ENCODE measurements at places on chromosomes 3 and 15. TPM values are rescaled to one million over a fixed set of nuclear protein-coding genes. Genes with fewer than 3 reads are reported as not detected.

DNA sequence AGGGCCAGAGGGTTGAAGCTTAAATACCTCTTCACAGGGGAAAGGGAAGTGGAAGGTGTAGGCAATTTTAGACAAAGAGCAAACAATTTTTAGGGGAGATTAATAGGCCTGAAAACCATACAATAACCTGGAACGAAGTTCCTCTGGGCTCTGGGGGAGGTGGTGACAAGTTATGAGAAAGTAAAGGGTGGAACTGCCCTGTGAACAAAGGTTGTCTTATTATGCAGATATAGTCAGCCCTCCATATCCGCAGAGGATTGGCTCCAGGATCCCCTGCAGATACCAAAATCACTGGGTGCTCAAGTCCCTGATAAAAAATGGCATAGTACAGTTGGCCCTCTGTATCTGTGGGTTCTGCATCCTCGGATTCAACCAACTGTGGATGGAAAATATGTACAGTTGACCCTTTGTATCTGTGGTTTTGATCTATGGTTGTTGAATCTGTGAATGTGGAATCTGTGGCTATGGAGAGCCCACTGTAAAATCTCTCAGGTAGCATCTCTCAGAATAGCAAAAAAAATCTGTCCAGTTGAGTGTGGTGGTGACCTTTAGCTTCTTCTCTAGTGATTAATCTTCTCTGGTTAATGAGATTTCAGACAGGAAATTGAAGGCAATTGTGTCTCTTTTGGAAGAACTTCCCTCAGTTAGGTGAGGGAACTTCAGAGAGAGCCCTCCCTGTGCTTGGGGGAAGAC lies 40.2 kb downstream of the CLEC3B start:
- no peak overlapping the region for H3K4me3 ChIP-seq
- peaks cover 12% of the 10 kb centered on the region for H3K4me1 ChIP-seq
- DNase-seq, result no peak
- no peaks in the 10 kb centered on the region for H3K27me3 ChIP-seq

- no peak overlapping the region for H3K27ac ChIP-seq
- H3K4me1 ChIP-seq, result no peaks in the 10 kb centered on the region
- no peaks in the 10 kb centered on the region for H3K36me3 ChIP-seq
- H3K4me3 ChIP-seq, result no peak overlapping the region
- H3K27me3 ChIP-seq, result no peaks in the 10 kb centered on the region
- no peak for DNase-seq
Observed at GRCh38 chr3:136547293-136547692, 204.9 kb downstream of the STAG1 start.

- H3K27me3 ChIP-seq, result no peaks in the 10 kb centered on the region
- no peak for DNase-seq
- no peaks in the 10 kb centered on the region for H3K36me3 ChIP-seq
Observed at GRCh38 chr15:29382862-29383261, 113.2 kb upstream of the NSMCE3 start.

GRCh38 chr15:45594319-45594718 lies 7.1 kb downstream of the BLOC1S6 start:
- H3K27me3 ChIP-seq, result no peaks in the 10 kb centered on the region
- DNase-seq, result no peak
- peaks cover 4% of the 10 kb centered on the region for H3K4me1 ChIP-seq
- peaks cover 27% of the 10 kb centered on the region for H3K36me3 ChIP-seq
- H3K4me3 ChIP-seq, result no peak overlapping the region
- H3K27ac ChIP-seq, result no peak overlapping the region

DNA sequence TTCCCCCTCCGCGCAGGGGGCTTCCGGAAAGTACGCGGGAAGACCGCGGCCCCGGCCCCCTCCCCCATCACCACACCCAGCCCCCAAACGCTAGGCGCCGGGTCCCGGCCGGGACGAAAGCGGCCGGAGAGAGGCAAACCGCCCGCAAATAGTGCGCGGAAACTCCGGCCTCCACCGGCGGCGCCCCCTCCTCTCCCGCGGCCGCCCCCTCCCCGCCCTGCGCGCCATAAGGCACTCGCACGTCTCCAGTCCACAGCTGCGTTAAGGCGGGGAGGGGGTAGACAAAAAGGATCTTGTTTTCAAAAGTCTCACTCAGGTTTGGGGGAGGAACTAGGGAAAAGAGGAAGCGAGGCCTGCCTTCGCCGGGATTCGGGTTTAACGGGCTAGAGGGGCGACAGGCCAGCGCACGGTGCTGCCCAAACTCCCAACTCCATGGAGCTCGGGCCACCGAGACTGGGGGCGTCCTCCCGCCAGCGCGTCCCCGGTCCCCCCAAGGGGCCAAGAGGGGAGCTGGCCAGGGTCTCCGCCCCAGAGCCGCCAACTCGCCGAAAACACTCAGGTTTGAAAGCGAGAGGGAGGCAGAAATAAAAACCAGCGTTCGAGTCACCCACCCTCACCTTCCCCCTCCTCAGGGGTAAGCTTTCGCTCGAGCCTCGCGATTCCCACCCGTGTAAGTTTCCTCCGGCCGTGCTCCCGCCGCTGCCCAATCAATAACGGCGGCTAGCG lies 1.8 kb downstream of the ANP32A start:
- no peaks in the 10 kb centered on the region for H3K36me3 ChIP-seq
- peak; percentile 17 for DNase-seq
- peak overlapping the region; percentile 98 for H3K4me3 ChIP-seq
- no peaks in the 10 kb centered on the region for H3K27me3 ChIP-seq

- H3K27me3 ChIP-seq, result no peaks in the 10 kb centered on the region
- H3K27ac ChIP-seq, result no peak overlapping the region
- no peaks in the 10 kb centered on the region for H3K4me1 ChIP-seq
- no peak for DNase-seq
Observed at GRCh38 chr15:38795471-38796245, 231.0 kb upstream of the RASGRP1 start.

DNA sequence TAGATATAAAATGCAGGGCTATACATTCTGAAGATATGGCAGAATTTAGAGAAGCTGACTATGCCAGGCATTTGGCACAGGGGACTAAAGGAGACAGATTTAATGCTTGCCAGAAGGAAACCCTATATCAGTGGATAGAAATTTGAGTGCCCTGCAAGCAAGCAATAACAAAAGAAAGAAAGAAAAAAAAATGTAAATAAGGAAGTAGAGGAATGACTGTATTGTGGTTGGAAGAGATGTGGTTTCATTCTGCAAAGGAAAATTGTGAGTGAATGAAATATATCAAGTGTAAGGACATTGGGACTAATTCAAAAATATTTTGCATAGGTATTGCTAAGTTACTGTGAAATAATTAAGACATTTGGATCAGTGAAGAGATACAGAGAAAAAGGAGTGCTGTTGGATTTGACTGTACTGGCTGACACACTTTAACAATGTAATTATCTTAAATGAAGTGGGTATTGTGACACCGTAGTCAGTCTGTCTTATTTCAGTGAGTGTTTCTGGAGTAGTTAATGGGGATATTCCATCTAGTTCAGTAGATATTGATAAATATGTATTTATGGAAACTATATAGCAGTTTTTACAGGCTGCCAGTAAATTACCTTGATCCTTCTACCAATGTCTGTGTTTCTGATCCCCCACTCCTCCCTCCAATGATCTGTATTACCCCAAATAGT lies 418.2 kb downstream of the CNTN4 start:
- H3K4me3 ChIP-seq, result no peak overlapping the region
- H3K27ac ChIP-seq, result no peak overlapping the region

The ADCY5 gene
- not detected for total RNA-seq

DNA sequence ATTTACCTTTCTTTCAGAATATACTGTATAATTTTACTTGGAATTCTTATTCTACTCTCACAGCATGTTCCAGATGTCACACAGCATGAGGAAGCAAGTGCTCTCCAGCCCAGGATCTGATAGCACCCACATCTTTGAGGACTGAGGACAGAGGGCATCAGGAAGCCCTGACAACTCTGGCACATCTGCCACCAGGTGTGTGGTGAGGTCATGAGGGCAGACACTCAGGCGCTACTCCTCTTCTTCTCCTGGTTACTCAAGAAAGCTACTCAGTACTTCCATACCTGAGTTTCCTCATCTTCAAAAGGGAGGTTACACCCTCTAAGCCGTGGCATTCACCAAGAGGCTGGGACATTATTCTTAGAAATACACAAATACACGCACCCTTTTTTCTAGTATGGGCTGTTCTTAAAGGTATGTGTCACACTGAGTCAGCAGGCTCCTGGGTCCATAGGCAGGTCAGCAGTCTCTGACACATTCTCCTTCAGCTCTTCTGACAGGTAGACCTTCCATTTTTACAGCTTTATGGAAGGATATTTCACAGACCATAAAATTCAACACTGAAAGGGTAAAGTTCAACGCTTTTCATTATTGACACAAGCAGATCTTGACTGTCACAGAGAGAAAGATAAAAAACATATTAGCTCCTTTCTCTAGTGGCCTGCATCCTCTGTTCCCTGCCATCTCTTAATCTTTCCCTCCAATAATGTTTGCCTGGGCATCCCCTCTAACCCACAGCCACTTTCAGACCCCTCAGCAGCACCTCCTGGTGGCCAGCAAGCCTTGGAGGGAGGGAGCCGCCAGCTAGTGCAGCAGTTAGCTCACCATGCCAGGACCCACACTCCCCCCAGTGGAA lies 103.2 kb upstream of the TJP1 start:
- peaks cover 15% of the 10 kb centered on the region for H3K27me3 ChIP-seq
- H3K4me3 ChIP-seq, result no peak overlapping the region
- DNase-seq, result peak; percentile 23
- H3K36me3 ChIP-seq, result no peaks in the 10 kb centered on the region
- H3K27ac ChIP-seq, result no peak overlapping the region
- no peaks in the 10 kb centered on the region for H3K4me1 ChIP-seq

- no peak for DNase-seq
- H3K27me3 ChIP-seq, result peaks cover 4% of the 10 kb centered on the region
- no peak overlapping the region for H3K4me3 ChIP-seq
Observed at GRCh38 chr3:149489060-149489690, 14.7 kb downstream of the TM4SF4 start.

GRCh38 chr15:72706266-72706665 lies 20.3 kb downstream of the BBS4 start:
- no peaks in the 10 kb centered on the region for H3K36me3 ChIP-seq
- no peak overlapping the region for H3K4me3 ChIP-seq
- no peaks in the 10 kb centered on the region for H3K4me1 ChIP-seq
- no peak for DNase-seq

GRCh38 chr3:46999516-47000197 lies 20.2 kb downstream of the NBEAL2 start:
- H3K36me3 ChIP-seq, result peaks cover 99% of the 10 kb centered on the region
- no peak overlapping the region for H3K27ac ChIP-seq
- peaks cover 35% of the 10 kb centered on the region for H3K4me1 ChIP-seq

All from CD4-positive, alpha-beta T cell (primary cell).